Central memory CD4-positive, alpha-beta T cell (primary cell): ENCODE measurements at places on chromosomes 12 and 14.

- DNase-seq = no peak
These were observed 7.0 kb downstream of the DGKA start for GRCh38 chr12:55937981-55938380.

- no peak for DNase-seq
These were observed 8.2 kb downstream of the ALDH1L2 start for GRCh38 chr12:105076098-105076497.

- no peak for DNase-seq
These were observed 42.1 kb upstream of the CNTN1 start for GRCh38 chr12:40650038-40650704.

DNA sequence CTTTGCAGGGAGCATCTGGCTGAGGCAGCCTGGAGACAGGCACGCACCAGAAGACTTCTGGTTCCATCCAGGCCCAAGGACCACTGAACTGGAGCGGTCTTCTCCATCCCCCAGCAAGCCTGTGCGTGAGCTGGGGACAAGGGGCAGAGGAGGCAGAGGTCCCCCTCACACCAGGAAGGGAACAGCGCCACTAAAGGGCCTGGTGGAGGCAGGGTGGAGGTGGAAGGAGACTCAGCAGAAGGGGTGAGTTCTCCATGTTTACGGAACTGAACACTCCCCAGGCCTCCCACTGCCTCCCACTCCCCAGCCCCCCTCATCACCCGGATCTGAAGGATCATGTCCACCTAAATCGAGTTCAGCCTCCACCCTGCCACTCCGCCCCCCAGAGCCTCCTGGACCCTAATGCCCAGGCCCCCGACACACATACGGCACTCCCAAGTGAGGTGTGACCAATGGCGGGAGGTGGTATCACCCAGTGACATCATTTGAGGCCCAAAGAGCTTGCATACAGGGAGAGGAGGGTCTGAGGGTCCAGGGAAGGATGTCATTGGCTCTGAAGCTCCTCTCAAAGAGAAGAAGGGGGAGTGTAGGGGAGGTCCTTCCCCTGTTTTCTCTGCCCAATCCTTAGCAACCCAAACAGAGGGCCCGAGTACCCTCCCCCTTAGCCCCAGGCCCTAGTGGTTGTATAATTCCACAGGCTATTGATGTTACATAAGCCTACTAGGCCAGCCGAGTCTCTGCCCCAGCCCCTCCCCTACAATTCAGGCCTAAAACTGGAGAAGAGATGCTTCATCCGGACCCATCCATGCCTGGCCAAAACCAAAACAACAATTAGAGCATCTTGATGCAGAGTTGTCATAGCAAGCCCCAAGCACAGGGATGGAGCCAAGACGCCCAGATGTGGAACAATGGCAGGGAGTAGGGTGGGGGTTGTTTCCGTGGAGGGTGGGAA is 1.0 kb downstream of the FAIM2 start:
- DNase-seq = no peak

DNA sequence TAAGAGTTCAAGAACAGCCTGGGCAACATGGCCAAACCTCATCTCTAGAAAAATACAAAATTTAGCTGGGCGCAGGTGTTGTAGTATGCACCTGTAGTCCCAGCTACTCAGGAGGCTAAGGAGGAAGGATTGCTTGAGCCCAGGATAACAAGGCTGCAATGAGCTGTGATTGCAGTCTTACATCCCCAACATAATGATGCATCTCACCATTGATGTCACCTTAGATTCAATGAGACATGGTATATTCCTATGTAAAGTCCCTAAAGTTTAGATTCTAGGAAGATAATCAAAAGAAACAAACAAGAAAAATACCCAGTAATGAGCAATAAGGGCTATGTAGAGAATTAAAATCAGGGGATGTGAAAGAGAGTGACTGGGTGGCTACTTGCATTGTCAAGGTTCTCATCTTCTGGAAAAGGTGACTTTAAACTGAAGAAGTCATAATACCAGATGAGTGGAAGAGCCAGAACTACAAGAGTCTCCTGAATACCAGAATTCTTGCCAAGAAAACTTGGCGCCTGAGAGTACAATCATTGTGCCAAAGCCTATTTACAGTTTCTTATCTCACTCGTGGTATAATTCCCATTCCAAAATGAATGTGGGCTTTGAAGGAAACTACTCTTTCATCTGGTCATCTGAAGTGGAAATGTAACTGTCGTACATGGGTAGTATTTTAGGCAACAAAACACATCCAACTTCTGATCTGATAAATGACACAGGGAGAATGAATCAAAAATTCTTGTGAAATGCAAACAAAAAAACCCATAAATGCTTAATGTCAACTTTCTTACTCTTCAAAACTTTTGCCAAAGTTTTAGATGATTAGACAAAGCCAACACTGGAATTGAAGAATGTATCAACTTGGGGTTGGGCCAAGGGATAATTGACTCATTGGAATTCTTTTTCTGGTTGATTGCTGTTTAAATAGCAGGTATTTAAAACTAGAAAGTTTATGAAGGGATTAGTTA is 81.1 kb upstream of the ST8SIA1 start:
- DNase-seq = no peak

DNA sequence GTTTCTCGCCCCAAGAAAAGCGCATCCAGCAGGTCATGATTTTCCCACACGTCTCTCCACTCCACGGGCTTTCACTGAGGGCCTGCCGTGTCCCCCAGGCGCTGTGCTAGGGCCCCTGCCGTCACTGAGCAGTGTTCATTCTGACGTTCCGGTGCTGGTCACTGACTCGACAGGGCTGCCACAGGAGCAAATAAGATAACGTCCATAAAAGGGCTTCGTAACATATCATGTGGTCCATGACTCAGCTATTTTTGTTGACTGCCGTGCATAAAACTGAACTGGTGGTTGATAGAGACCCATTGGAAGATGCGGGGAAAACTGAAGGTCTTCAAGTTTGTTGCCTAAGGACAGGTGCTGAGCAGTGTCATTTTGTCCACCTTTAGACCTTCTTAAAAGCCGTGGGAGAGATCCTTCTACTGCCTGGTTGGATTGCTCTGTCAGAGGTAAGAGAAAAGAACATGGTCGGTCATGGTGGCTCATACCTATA is 46.3 kb downstream of the ADGRD1 start:
- DNase-seq = no peak

DNA sequence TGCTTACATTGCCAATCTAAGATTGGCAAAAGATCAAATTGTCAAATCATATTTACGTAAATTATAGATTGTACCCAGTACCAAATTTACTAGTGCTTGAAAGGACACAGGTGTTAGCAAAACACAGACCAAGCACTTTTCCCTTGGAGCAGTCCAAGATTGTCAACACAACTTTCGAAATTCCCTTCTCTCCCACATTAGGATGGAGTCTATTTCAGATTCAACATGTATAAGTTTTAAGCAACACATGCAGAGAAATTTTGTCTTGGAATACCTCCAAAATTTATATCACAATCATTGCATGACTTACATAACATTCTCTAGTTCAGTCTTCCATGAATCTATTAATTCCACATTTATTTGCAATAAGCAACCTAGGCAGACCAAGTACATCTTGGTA is 74.9 kb upstream of the SLCO1C1 start:
- DNase-seq = no peak

DNA sequence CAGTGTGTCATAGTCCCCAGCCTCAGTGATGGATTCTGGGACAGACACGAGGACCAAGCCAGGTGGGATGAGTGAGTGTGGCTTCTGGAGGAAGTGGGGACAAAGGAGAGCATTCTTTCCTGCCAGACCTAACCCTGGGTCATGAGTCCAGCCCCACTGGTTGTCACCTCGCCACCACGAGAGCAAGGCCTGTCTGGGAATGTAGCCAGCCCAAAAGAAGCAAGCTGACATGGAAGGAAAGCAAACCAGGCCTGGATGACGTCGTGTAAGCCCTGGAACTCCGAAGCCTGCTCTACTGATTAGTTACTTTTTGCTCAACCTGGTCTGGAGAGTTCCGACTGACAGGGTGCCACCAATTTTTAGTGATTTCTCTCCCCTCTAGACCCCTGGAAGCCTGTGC is 105.9 kb downstream of the SINHCAF start:
- no peak for DNase-seq

DNA sequence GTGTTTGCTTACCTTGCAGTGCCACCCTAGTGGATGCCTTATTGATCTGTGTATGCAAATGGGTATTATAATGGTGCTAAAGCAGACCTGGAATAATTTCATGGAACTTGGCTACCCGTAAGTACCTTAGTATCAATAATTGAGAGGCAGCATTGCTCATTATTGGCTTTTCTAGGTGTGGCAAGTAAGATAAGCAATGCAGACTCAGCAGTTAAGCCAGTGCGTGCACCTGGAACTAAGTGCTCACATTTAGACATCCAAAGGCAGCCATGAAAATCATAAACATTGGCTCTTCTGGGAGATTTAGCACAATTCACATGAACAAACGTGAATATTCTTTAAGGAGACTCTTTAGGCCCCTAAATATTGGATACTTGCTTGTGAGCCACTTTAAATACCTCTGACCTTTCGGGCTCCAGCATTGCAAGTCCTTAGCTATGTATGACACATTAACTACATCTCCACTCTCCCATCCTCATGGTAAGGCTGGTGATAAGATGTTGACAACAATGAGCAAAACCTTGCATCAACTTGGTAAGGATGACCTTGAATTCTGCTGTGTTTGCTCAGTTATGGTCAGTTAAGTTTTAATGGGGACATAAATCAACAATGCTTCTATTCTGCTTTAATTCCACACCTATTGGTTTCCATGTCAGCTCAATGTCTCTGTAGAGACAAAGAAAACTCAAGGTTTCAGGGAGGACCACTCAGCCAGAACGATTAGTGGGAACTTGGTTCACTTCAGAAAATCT is 112.0 kb downstream of the SLC5A8 start:
- DNase-seq = no peak

DNA sequence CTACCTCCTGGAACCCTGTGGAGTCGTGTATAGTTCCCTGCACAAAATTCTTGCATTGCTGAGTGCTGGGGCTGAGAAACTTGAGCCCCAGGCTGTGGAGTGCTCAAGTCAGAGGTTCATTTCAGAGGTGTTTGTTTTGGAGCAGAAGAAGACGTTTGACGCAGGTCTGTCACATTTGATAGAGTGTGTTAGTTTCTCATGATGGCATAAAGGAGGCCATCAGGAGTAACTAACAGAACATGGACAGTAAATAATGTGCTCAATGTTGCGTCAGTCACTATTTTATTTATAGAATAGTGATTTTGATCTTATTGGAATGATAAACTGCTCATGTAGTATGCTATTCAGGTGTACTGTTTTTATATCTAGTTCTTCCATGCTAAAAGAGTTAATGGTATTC is 44.2 kb downstream of the OTOGL start:
- DNase-seq = no peak

DNA sequence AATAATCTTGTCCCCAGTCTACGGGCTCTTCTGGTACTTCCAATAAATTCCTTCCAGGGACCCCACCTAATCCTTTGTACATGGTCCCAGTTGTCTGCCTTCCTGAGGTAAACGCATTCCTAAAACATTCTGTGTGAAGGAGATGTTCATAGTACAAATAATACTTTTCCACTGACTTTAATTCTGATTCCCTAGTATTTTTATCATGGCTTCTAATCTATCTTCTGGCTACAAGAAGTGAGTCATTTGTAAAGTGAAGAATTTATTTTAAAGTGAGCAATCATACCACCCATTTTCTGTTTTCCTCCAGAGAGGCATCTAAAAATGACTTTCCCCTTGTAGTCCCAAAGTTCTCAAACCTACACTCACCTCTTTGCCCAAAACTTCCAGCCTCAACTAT is 65.9 kb upstream of the NUDT4 start:
- DNase-seq = no peak

DNA sequence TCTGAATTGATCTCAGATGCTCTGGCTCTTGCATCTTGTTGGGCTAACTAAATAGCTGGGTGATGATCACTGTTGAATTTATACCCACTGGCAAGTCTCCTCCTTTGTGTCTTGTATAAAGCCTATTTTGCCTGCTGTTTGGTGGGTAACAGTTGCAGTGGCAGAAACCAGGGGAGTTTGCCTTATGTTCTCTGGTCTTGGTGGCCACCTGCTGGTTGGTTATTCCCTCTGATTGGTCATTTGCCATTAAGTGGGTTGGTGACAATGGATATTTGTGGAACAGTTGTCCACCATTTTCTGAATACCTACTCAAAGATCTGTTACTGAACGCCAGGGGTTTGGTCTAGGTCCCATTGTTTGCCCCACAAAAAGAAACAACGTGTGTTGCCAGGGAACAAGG is 52.1 kb downstream of the AVPR1A start:
- no peak for DNase-seq

- DNase-seq = no peak
These were observed 205.7 kb downstream of the ZFP36L1 start for GRCh38 chr14:68586896-68587751.

DNA sequence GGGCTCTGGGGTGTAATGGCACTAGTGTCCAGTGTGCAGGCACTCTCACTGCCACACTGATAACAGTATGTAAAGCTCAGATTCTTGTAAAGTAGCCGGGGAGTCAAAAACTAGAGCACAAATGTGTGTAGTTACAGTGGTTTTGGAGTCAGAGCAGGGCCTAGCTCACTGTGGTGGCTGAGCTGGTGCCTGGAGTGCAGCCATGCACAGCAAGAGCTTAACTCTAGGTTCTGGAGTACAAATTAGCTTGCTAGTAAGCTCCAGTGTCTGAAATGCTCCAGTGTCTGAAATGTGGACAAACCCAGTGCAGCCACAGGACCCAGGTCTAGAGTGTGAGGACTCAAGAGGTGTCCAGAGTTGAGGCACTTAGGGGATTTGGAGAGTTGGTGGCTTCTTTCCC is 149.2 kb downstream of the MSRB3 start:
- no peak for DNase-seq

DNA sequence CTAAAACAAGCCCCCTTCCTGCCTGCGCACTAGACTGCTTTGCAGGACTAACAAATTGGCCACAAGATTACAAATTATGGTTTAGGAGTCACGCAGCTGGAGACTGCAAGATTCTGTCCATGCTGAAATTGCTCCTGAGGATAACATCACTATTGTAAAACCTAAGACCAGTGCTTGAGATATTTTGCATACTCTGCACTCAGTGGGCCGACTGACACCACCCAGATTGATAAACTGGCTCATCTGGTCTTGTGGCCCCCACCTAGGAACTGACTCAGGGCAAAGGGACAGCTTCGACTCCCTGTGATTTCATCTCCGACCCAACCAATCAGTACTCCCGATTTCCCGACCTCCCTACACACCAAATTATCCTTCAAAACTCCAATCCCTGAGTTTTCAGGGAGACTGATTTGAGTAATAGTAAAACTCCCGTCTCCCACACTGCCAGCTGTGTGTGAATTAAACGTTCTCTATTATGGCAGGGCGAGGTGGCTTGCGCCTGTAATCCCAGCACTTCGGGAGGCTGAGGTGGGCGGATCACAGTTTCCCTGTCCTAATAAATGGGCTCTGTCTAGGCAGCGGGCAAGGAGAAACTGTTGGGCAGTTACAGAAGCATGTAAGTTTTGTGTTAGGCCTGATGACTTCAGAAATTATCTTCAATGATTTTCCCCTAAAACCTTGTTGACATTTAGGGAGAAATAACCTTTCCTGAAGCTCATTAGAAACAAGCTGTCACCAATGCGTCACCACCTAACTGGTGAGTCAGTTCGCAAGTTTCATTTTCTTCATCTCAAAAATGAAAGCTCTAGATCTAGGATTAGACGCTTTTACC is 5.3 kb upstream of the UBC start:
- DNase-seq = peak; percentile 58

- no peak for DNase-seq
These were observed 11.8 kb downstream of the SLC6A12 start for GRCh38 chr12:202081-202731.

- DNase-seq = no peak
These were observed 760.1 kb downstream of the RPS29 start for GRCh38 chr14:48826058-48826457.

- DNase-seq = peak; percentile 70
These were observed 32.3 kb downstream of the NINJ2 start for GRCh38 chr12:630656-631632.

- DNase-seq = no peak
These were observed 75.2 kb upstream of the TBX5 start for GRCh38 chr12:114481200-114481535.
